NCI-H1694 treated with DMSO at 0.1 percent for 48 hours (cell line): ENCODE measurements at places on chromosomes 4 and X.

DNA sequence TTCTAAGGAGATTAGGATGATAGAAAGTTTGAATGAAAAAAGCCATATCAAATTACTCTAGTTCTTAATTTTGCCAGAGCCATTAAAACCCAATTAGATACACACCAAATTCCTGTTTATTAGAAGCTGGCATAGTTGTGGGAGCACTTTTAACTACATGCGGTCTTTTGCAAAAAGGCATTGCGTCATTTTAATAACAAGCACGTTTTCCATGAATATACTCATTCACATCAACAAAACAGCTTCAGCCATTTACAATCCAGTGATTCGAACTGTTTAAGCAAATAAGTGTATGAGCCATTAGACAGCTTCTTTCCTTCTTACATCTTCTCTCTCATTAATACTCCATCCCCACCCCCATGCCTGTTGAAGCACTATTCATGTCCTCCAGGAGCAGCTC lies 109.5 kb upstream of the EOLA2 start:
- no peak for DNase-seq

DNA sequence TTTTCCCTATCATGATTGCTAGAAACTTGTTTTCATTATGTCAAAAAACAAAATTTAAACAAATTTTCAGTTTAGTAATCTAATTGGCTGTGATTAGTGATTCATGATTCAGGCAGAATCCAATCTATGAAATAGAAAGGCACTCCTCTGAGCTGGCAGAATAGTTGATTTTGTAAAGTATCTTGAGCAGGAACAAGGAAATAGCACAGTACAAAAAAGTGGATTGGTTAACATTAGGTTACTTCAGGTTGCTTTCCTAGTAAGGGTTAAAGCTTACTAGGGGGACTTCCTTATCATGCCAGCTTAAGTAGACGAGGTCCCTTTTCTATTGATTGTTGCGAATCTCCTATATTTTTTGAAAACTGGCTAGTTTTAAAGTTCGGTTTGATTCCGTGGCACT lies 43.4 kb upstream of the PRDM5 start:
- DNase-seq: no peak

DNA sequence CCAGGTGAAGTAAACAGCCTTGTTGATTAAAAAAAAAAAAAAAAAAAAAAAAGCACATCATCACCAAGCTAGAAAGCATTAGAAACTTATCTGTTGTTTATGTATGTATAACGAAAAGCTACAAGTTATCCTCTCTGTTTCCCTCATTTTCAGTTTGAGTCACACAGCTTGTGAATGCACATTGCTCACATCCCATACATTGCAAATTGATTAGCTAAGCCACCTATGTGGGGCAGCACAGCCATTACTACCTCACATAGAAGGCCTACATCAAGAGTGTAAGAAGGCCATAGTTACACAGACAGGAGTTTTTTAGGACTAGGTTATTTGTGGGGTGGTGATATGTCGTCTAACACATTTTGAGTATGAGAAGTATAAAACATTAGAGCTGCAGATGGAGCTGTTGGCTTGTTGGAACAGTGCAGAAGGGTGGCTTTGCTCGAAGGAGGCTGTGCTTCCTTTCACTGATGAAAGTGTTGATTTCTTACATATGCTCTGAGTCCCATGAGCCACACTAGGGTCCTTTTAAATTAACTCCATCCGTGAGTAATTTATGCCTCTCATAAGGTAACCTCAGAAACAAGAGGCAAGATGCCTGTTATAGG lies 431.6 kb downstream of the GABRG1 start:
- DNase-seq: no peak

DNA sequence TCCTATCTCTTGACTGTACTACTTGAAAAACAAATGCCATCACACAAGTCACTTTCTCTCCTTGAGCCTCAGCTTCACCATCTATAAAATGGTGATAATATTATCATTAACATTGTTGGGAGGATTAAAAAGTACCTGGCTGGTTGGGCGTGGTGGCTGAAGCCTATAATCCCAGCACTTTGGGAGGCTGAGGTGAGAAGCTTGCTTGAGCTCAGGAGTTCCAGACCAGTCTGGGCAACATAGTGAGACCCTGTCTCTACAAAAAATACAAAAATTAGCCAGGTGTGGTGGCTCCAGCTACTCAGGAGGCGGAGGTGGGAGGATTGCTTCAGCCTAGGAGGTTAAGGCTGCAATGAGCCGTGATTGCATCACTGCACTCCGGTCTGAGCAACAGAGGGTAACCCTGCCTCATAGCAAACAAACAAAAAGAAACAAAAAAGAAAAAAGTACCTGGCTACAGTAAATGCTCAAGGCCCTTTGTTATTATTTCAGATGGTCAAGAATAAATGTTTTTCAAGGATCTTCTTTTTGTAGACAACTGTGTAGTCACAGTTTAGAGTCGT lies 120.3 kb downstream of the CHRNA9 start:
- no peak for DNase-seq

DNA sequence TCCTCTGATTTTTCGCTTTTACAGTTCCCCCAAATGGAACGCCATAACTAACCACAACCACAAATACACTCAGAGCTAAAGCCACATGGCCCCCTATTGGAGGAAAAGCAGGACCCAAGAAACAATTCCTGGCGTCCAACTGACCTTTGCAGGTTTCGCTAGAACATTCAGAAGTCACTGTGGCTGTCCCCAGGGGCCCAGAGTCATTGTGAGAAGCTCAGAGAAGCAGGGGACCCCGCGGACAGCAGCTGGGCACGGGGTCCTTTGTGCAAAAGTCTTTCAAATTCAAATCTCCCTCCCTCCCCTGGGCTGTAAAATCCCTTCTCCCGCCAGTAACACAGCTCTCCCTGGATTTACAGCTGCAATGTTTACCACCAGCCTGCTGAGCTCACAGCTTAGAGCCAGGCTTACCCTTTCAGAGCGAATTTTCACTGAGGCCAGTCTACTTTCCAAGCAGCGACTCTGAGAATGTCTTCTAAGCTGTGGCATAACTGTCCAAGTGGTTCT lies 214.8 kb downstream of the CRLF2 start:
- DNase-seq: no peak
